ENCODE measurements at places on chromosomes 6 and 20. TPM values are rescaled to one million over a fixed set of nuclear protein-coding genes. Genes with fewer than 3 reads are reported as not detected.

Gene GRIK2
- 6.0 TPM for total RNA-seq

DNA sequence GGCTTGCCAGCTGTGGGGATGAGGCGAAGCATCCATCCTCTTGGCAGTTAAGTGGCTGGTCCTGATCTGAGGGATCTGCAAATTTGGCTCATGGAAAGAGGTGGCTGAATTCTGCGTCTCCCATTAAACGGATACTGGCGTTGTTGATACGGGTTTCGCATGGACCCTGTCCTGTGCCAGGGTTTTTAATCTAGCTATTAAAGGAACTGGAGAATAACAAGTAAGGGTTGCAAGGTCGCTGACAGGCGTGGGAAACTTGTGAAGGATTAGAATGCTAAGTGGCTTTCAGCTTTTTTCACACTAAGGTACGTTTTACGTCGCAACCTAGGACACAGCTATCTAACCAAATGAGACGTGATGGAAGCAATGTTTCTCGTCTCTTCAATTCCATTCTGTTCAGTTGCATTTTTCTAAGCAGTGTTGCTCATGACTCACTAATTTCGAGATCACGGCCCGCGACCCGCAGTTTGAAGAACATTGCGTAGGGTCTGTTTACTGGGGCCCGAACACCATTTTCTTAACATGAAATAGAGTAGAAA lies 852 bp downstream of the GMNN start:
- peak overlapping the region; percentile 98 for H3K4me3 ChIP-seq
- H3K4me1 ChIP-seq, result peaks cover 21% of the 10 kb centered on the region
- H3K36me3 ChIP-seq, result peaks cover 23% of the 10 kb centered on the region
- no peak for DNase-seq
- H3K27ac ChIP-seq, result peak overlapping the region; percentile 90

- no peaks in the 10 kb centered on the region for H3K36me3 ChIP-seq
- no peak overlapping the region for H3K4me3 ChIP-seq
- H3K4me1 ChIP-seq, result peaks cover 34% of the 10 kb centered on the region
- peaks cover 3% of the 10 kb centered on the region for H3K27me3 ChIP-seq
- peak; percentile 33 for DNase-seq
Observed at GRCh38 chr6:40477246-40478126, 109.7 kb downstream of the LRFN2 start.

- peak overlapping the region; percentile 74 for H3K27ac ChIP-seq
- no peaks in the 10 kb centered on the region for H3K27me3 ChIP-seq
- H3K4me1 ChIP-seq, result peaks cover 16% of the 10 kb centered on the region
- DNase-seq, result no peak
Observed at GRCh38 chr6:166318227-166318626, 10.0 kb upstream of the PRR18 start.

DNA sequence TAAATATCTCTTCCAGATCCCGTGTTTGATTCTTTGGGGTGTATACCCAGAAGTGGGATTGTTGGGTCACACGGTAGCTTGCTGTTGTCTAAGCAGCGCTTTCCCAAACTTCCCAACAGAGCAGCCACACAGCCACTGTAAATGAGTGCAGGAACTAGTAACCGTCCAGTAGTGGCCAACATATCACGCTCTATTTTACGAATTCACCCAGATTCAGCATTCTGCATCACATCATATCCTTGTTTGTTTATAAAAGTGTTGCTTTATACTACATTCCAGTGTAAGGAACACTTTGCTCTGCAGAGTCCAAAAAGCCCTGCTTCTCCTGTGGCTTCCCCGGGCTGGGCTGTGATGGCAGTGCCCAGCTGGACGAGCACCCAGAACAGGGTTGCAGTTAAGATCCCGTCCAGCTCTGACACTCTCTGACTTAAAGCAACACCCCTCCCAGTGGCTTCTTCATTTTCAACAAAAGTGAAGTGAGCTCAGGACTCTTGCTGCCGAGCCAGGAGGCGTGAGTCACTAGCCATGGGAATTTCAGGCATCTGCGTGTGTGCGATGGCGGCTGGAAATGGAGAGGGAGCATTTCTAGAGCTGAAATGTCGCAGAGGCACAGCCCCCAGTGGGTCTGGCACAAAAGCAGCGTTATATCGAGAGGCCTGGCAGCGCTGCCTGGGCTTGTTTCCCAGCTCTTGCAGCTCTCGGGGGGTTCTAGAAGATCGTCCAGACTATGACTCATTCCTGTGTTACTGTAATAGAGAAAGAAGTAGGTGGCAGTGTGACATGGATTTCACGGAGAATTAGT lies 216.3 kb upstream of the ECI2 start:
- H3K27me3 ChIP-seq, result peaks cover 2% of the 10 kb centered on the region
- no peak overlapping the region for H3K27ac ChIP-seq
- H3K4me3 ChIP-seq, result no peak overlapping the region
- no peaks in the 10 kb centered on the region for H3K36me3 ChIP-seq
- H3K4me1 ChIP-seq, result no peaks in the 10 kb centered on the region

DNA sequence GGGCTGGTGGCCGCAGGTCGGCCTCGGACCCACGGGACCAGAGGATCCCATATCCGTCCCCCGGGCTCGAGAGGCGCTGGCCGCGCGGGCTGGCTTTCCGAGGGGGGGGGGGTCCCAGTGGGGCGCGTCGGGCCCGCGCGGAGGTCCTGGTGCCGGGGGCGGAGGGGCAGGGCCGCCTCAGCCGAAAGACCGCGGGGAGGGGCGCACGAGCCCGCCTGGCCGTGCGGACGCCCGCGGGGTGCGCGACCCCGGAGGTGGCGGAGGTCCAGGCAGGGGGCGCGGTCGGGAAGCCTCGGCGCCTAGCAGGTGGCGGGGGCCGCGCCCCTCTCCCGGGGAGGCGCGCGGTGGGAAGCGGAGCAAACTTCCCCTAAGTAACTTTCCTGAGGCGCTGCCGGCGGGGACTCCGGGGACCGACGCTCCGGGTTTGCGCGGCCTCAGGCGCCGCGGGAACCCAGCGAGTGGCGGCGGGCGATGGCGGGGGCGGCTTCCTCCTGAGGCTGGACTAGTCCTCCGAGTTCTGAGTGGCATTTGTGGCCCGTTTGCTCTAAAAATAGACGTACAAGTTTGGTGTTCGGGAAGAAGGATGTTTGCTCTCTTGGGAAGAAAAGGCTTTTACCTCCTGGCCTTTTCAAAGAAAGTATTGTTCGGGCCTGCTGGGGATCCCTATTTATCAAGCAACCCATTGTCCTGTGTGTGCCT lies 26.5 kb upstream of the BTBD3 start:
- H3K27ac ChIP-seq, result peak overlapping the region; percentile 51
- H3K4me3 ChIP-seq, result peak overlapping the region; percentile 89
- peaks cover 15% of the 10 kb centered on the region for H3K27me3 ChIP-seq
- H3K36me3 ChIP-seq, result no peaks in the 10 kb centered on the region
- H3K4me1 ChIP-seq, result peaks cover 35% of the 10 kb centered on the region

GRCh38 chr6:90611543-90612312 lies 24.9 kb upstream of the MAP3K7 start:
- H3K4me3 ChIP-seq, result peak overlapping the region; percentile 87
- H3K27me3 ChIP-seq, result peaks cover 7% of the 10 kb centered on the region
- peaks cover 59% of the 10 kb centered on the region for H3K4me1 ChIP-seq
- H3K27ac ChIP-seq, result peak overlapping the region; percentile 82

Data from WTC11 (cell line).